Smooth muscle cell of the pulmonary artery (primary cell): ENCODE measurements at places on chromosomes 7 and 10. TPM values are rescaled to one million over a fixed set of nuclear protein-coding genes. Genes with fewer than 3 reads are reported as not detected.

EN2 gene
- total RNA-seq, result not detected in 2 replicates

FGFBP3 gene
- total RNA-seq, result 0.33 and 0.36 TPM in 2 replicates

GBX1 gene
- not detected in 2 replicates for total RNA-seq

KDM7A gene
- total RNA-seq, result 5.0 and 6.5 TPM in 2 replicates

PRKAR1B gene
- 20.9 and 23.3 TPM in 2 replicates for total RNA-seq

CEP55 gene
- total RNA-seq, result 5.5 and 12.3 TPM in 2 replicates
